ENCODE measurements at places on chromosomes 12 and 14.

GRCh38 chr12:104426926-104427546, 29.7 kb upstream of the CHST11 start:
- H3K27me3 ChIP-seq, result no peaks in the 10 kb centered on the region
- no peak overlapping the region for H3K27ac ChIP-seq
- DNase-seq, result no peak
- no peaks in the 10 kb centered on the region for H3K36me3 ChIP-seq
- H3K4me3 ChIP-seq, result no peak overlapping the region
- no peaks in the 10 kb centered on the region for H3K4me1 ChIP-seq

GRCh38 chr12:92394895-92395294, 249.2 kb upstream of the BTG1 start:
- H3K27me3 ChIP-seq, result no peaks in the 10 kb centered on the region
- no peaks in the 10 kb centered on the region for H3K36me3 ChIP-seq
- no peak overlapping the region for H3K27ac ChIP-seq
- DNase-seq, result no peak

GRCh38 chr12:71772735-71773134, 18.1 kb downstream of the RAB21 start:
- H3K27ac ChIP-seq, result no peak overlapping the region
- H3K27me3 ChIP-seq, result no peaks in the 10 kb centered on the region
- no peak for DNase-seq
- H3K4me1 ChIP-seq, result no peaks in the 10 kb centered on the region
- peaks cover 50% of the 10 kb centered on the region for H3K36me3 ChIP-seq

- H3K27ac ChIP-seq, result no peak overlapping the region
- no peak overlapping the region for H3K4me3 ChIP-seq
- H3K4me1 ChIP-seq, result no peaks in the 10 kb centered on the region
- no peaks in the 10 kb centered on the region for H3K36me3 ChIP-seq
- no peaks in the 10 kb centered on the region for H3K27me3 ChIP-seq
These were observed 35.8 kb downstream of the AKAP6 start for GRCh38 chr14:32364941-32365340.

GRCh38 chr12:91952916-91953315, 192.7 kb downstream of the BTG1 start:
- no peaks in the 10 kb centered on the region for H3K36me3 ChIP-seq
- H3K4me1 ChIP-seq, result no peaks in the 10 kb centered on the region
- no peaks in the 10 kb centered on the region for H3K27me3 ChIP-seq
- H3K27ac ChIP-seq, result no peak overlapping the region
- H3K4me3 ChIP-seq, result no peak overlapping the region

DNA sequence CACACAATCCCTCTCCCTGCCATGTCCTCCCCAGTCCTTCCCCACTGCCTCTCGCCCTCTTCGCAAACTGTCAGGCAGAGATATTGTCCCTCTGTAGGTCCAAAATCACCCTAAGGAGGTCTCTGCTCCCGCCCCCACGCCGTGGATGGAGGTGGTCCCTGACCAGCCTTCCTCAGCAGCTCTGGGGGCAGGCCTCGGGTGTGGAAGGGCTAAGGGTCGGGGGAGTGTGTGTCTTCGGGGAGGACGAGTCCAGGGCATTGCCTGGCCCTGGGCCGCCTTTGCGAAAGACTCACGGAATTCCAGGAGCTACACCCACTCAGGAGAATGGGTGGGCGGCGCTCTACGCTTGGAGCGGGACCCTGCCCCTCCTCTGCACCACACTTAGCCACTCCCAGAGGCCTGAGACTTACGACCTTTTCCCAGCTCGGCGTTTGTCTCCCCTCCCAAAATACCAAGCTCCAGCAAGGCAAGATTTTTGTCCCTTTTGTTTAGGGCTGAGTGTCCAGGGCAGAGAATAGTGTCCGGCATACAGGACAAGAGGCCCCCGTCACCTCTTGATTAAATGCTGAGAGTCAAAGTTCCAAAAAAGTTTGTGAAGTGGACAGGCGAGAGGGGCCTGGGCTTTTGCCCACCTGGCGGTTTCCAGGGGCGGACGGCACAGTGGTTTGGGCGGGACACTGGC, 881 bp downstream of the PYGL start:
- H3K4me1 ChIP-seq, result peaks cover 33% of the 10 kb centered on the region
- peak overlapping the region; percentile 76 for H3K27ac ChIP-seq
- peak; percentile 22 for DNase-seq

DNA sequence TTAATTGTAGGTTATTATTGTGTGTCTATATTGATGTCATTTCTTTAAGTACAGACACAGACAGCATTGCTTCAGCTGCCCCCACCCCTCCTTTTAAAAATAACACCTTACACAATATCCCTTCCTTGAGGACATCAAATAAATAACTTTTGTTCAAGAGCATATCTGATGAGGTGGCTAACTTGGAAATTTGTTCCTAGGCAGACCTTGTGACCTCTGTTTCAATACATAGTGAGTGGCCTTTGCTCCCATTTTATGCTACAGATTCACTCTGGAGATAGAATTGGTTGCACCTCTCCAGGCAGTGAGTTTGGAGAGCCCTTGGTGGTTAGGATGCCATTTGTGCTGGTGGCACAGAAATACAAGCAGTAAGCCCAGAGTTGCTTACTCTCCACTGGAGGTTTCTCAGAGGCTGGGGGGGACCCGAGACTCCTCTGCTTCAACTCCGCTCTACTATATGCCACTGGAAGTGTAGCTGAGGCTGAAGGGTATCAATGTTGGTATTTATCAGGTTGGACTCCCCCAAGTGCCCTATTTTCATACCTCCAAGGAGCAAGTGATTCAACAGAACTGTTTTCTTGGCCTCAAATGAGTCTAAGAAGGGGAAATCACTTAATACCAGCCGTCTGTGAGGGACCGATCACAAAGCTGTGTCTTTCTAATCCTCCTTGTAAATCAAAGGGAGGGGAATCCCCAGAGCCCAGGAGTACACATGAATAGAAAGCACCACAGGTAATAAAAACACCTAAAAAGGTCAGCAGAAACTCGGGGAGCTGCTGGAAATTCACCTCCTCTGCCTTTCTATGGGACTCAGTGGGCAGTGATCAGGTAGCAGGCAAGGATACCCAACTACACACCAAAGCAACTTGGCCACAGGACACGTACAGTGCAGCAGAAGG, 463.1 kb downstream of the RAD51B start:
- peak; percentile 74 for DNase-seq
- peaks cover 42% of the 10 kb centered on the region for H3K4me1 ChIP-seq
- no peaks in the 10 kb centered on the region for H3K27me3 ChIP-seq
- no peaks in the 10 kb centered on the region for H3K36me3 ChIP-seq
- no peak overlapping the region for H3K4me3 ChIP-seq

GRCh38 chr12:130787445-130788410, 51.3 kb downstream of the STX2 start:
- H3K4me3 ChIP-seq, result no peak overlapping the region
- no peak overlapping the region for H3K27ac ChIP-seq
- H3K27me3 ChIP-seq, result no peaks in the 10 kb centered on the region

DNA sequence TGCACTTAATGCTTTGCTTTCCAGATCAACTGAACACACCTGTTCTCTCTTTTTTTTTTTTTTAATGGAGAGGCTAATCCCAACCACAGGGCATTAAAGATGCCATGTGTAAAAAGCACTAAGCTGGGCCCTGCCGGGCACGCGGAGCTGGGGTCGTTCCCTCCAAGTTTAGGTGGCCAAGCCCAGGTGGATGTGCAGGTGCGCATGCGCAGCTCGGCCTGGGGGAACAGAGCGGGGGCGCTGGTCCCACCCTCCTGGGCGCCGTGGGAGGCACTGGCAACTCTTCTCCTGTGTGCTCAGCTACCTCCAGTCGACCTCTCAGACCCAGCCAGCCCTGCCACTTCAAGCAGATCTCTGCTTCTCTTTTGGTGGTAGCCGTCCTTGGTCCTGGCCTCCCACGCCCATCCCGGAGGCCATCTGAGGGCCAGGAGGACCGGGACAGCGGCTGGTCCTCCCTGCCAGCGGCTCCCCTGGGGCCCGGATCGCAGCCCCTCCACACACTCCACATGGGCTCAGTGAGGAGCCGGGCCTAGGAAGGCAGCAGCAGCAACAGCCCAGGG, 679.3 kb downstream of the BCL11B start:
- no peaks in the 10 kb centered on the region for H3K4me1 ChIP-seq
- H3K36me3 ChIP-seq, result no peaks in the 10 kb centered on the region
- H3K27ac ChIP-seq, result no peak overlapping the region
- no peak overlapping the region for H3K4me3 ChIP-seq
- H3K27me3 ChIP-seq, result no peaks in the 10 kb centered on the region

GRCh38 chr14:68451696-68452373, 341.0 kb downstream of the ZFP36L1 start:
- no peaks in the 10 kb centered on the region for H3K27me3 ChIP-seq
- no peak for DNase-seq
- H3K4me3 ChIP-seq, result no peak overlapping the region
- no peaks in the 10 kb centered on the region for H3K36me3 ChIP-seq
- no peaks in the 10 kb centered on the region for H3K4me1 ChIP-seq

DNA sequence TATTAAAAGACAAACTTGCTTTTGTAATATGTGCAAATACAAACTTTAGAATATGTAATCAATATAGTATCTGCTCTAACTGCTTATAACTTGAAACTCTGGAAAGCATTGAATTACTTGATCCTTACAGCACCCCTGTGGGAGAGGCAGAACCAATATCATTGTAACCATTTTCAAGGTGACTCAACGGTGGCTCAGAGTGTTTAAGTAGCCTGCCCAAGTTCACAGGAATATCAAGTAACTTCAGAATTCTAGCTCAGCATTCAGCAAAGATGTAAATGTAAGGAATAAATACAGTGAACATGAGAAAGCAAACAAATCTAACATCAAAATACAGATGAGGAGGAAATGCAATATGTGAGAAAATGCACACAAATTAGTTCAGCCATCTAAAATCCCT, 264.6 kb downstream of the NELL2 start:
- DNase-seq, result no peak
- no peaks in the 10 kb centered on the region for H3K4me1 ChIP-seq
- no peaks in the 10 kb centered on the region for H3K36me3 ChIP-seq
- H3K4me3 ChIP-seq, result no peak overlapping the region
- H3K27me3 ChIP-seq, result no peaks in the 10 kb centered on the region

- H3K36me3 ChIP-seq, result peaks cover 11% of the 10 kb centered on the region
- no peak overlapping the region for H3K27ac ChIP-seq
- H3K4me1 ChIP-seq, result no peaks in the 10 kb centered on the region
- DNase-seq, result no peak
- H3K27me3 ChIP-seq, result no peaks in the 10 kb centered on the region
These were observed 113.1 kb downstream of the ITPR2 start for GRCh38 chr12:26719852-26720251.

- H3K4me3 ChIP-seq, result no peak overlapping the region
- no peaks in the 10 kb centered on the region for H3K36me3 ChIP-seq
- no peaks in the 10 kb centered on the region for H3K27me3 ChIP-seq
- H3K27ac ChIP-seq, result no peak overlapping the region
- no peak for DNase-seq
These were observed 304.5 kb downstream of the GALC start for GRCh38 chr14:87688524-87688923.

DNA sequence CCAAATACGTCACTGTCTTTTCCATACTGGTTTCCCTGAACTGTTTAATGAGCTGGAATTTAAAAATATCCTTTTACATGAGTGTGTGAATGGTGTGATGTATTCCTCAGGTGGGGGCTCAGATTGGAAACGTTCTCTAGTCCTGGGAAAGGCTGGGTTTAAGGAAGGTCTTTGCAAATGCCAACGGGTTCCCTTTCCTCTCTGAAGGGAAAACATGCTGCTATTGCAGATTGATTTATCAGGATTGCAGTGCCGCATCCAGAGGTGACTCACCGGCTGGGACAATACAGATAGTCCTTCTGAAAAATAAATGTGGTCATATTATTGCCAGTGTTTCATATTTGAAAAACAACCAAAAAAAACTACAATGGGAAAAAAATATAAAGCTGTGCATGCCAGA, 193.1 kb upstream of the FLRT2 start:
- DNase-seq, result no peak
- H3K27ac ChIP-seq, result no peak overlapping the region
- H3K4me1 ChIP-seq, result no peaks in the 10 kb centered on the region
- H3K36me3 ChIP-seq, result no peaks in the 10 kb centered on the region
- no peak overlapping the region for H3K4me3 ChIP-seq

DNA sequence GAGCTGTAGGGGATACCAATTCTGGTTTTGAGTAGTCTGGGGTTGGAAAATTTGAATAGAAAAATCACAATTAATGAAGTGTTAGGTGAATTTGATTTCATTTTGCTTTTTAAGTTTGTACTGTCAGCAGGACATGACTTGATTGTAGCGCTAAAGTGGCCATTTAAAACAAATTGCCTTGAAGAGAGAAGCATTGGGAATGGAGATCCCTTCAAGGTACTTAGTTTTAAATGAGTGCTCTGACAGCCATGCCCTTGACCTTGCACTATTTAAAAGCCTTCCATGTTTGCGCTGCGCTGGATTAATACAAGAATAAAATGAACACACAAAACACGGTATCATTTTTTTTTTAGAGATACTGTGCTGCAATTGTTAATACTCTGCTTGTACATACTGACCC, 345.9 kb downstream of the NAV3 start:
- no peaks in the 10 kb centered on the region for H3K4me1 ChIP-seq
- H3K4me3 ChIP-seq, result no peak overlapping the region
- peaks cover 2% of the 10 kb centered on the region for H3K27me3 ChIP-seq
- no peaks in the 10 kb centered on the region for H3K36me3 ChIP-seq
- DNase-seq, result no peak

DNA sequence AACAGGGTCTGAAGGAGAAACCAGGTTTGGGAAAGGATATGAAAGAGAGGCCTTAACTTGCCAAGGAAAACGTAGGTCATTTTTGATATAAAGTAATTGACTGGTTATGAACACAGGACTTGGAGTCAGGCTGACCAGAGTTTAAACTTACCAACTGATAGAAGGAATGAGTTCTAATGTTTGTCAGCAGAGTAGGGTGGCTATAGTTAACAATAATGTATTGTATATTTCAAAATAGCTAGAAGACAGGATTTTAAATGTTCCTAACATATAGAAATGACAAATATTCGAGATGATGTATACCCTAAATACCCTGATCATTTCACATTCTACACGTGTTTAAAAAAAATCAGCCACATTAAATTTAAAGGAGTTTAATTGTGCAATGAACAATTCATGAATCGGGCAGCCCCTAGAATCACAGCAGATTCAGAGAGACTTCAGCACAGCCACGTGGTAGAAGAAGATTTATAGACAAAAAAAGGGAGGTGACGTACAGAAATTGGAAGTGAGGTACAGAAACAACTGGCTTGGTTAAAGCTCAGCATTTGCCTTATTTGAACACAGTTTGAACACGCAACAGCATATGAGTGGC, 52.5 kb upstream of the PLEKHG7 start:
- no peak overlapping the region for H3K4me3 ChIP-seq
- no peak for DNase-seq
- H3K27ac ChIP-seq, result no peak overlapping the region
- H3K4me1 ChIP-seq, result no peaks in the 10 kb centered on the region
- no peaks in the 10 kb centered on the region for H3K36me3 ChIP-seq
- no peaks in the 10 kb centered on the region for H3K27me3 ChIP-seq

DNA sequence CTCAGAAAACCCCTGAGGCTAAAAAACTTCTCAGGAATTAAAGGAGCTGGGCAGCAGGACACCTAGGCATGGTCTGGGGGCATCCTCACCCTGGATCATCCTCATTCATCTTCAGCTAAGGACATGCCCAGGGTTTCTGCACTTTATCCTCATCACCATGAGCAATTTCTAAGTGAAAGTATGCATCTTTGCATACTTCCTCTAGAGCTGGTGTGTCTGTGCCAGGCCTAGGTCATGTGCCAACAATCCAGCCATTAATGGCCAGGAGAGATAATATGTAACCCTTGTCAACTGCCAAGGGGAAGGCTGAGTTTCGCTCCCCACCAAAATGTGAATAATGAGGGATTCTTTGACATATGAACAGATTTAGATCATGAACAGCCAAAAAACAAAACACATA, 160.5 kb downstream of the KITLG start:
- H3K4me3 ChIP-seq, result no peak overlapping the region
- H3K27me3 ChIP-seq, result no peaks in the 10 kb centered on the region
- DNase-seq, result no peak
- no peak overlapping the region for H3K27ac ChIP-seq
- no peaks in the 10 kb centered on the region for H3K36me3 ChIP-seq
